ENCODE measurements at places on chromosomes 4 and X.

DNA sequence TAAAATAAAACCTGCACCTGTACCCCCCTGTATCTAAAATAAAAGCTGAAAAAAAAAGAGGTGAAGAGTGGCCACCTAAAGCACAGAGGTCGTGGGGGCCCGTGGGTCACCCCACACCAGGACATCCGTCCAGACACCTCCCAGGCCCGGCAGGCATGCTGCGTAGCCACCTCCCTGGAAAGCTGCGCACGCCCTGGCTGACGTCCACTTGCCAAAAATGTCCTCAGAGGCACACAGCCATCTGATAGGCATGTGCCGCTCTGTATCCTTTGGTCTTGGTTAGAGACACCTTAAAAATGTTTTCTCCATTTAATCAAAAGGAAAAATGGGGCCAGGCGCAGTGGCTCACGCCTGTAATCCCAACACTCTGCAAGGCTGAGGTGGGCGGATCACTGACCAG lies 17.7 kb downstream of the FAM53A start:
- DNase-seq, result no peak

DNA sequence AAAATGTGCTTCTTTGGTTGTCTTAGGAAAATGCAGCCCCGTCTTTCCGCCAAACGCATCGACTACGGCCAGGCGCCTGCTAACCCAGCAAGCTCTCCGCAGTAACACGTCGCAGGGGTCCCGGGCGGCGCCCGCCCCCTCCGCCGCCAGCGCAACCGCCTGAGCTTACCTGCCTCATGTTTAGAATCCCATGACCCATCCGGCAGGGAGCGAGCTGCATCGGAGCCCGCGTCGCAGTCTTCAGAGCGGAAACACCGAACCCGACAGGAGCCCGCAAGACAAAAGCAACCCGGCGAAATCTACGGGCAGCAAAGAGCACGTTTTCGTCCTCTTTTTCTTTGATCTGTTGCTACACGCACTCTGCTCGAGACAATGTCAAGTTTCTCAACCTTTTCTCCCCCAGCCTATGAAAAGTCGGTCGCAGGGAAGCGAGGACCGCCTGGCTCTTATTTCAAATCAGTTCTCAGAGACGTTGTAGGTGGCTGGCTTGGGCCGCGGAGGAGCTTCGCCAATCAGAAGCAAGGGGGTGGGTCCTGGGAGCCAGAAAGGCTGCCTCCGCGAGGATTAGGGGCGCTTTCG lies at the start of gene MID1:
TSS of gene MID1 (minus strand) at position 465 of the 579 bp plus-strand sequence. CDS start 53,038 bp downstream, outside the sequence.
- DNase-seq, result peak; percentile 25

- no peak for DNase-seq
Measured at GRCh38 chrX:82237328-82237727, 1035.4 kb downstream of the SH3BGRL start.

DNA sequence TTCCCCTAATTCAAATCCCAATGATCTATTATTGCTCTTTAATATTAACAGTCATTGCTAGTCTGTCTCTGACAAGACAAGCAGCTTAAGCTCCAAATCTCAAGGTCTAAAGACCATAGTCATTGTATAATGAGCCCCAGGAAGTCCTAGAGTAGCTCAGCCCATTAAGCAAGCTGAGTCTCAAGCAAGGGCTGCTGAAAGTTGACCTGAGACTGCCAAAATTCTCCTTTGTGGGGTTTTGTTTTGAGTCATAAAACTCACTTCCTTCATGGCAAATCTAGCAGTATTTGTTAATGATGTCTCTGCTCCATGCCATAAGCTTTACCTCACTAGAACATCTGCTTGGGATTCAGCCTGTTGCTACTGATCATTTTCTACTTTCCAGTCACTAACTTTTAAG lies 313.2 kb downstream of the ANTXR2 start:
- DNase-seq, result no peak

GRCh38 chr4:99300934-99301333 lies 10.1 kb upstream of the ADH1A start:
- DNase-seq, result no peak

DNA sequence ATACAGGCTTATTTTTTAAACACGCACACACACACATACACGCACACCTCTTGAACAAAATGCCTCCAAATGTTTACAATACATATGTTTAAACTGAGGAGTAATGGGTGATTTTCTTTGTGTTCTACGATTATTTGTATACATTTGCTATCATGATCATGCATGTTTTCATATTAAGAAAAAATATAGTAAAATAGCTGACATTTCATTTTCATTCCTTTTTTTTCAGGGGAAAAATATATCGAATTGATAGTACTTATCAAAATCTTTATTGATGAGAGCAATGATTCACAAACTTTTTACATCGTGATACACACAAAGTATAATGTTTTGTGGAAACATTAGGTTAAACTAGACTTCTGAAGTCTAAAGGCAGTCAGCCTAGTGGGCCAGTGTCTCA lies 618.9 kb downstream of the TECRL start:
- no peak for DNase-seq

DNA sequence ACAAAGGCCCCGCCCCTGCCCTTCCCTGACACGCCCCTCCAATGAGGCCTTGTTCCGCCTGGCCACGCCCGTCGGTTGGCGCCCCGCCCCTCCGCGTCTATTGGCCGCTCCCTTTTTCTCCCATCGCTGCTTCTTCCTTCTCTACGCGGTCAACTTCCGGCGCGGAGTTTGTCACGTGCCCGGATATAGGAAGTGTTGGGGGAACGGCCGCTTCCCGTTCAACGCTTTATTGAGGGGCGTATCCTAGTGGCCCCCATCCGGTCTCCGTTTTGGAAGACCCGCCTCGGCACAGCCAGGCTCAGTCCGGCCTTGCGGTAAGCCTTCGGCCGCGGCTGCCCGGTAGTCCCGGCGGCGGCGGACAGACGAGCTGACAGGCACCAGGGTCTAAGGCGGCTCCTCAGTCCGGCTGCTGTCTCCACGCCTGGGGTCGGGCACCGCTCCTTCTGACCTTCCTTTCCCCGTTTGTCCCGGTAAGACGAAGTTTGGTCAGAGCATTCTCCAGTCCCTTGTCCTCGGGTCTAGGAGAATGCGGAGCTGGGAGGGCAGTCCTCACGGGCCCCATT lies at the start of gene EXOC1:
TSS of gene EXOC1 (plus strand) at position 165 of the 563 bp plus-strand sequence. CDS start 4,676 bp downstream, outside the sequence.
- DNase-seq, result peak; percentile 98
